CD4-positive, alpha-beta T cell treated with Interleukin-10 for 1 hour (primary cell): ENCODE measurements at places on chromosomes 5 and 9.
A peak's percentile ranks its signal among the peaks of the same experiment; 100 is the strongest.

- DNase-seq: peak; percentile 41
Observed at GRCh38 chr5:140114341-140115185, 654 bp downstream of the PURA start.

- peak; percentile 9 for DNase-seq
Observed at GRCh38 chr5:150653762-150654556, 7.1 kb upstream of the MYOZ3 start.

GRCh38 chr5:71586052-71586940, 844 bp upstream of the MCCC2 start:
- peak; percentile 41 for DNase-seq

DNA sequence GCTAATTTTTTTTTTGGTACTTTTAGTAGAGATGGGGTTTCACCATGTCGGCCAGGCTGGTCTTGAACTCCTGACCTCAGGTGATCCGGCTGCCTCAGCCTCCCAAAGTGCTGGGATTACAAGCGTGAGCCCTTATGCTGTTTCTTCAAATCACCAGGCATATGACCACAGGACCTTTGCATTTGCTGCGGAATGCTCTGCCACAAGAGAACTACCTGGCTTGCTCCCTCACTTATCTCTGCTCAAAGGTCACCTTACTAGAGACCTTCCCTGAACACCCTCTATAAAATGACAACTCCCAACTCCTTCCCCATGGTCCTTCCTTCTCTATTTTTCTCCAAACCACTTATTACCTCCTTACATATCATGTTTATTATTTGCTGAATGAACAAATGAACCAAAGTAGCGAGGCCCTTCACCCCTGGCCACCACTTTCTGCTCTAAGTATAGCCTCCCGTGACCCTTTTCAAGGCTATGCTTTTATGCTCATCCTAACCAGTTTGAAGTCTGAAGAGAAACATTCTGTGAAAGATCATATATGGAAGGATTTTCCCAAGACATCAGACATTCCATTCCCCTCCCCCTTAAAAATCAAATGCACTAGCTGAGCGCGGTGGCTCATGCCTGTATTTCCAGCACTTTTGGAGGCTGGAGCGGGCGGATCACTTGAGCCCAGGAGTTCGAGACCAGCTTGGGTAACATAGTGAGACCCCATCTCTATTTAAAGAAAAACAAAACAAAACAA, 1.3 kb downstream of the ZER1 start:
- DNase-seq: no peak

DNA sequence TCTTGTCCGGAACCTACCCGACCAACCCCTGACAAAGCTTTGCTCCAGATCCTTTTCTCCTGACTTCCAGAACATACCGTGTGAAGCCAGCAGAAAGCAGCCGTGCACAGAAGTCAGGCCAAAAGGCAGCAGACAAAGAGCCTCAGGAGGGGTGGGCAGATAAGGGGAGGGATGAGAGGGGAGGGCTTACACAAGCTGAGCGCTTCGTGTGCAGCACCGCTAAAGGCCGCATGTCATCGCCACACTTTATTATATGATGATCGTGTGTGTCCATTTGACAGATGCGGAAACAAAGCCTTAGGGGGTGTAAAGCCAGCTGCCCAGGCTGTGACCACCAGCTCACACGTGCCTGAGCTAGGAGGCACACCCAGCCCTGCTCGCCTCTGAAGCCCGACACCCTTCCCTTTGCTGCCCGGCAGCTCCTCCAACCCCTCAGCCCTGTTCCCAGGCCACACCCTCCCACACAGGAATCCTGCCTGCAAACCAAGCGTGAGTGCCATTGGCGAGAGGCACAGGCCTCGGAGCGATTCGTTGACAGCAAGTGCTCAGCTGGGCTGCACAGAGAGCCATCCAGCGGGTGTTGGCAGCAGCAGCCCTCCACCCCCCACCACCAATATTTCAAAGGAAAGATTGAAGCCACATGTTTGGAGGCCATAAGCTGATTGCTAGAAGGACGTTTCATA, 170.5 kb upstream of the SMIM23 start:
- DNase-seq: no peak

- no peak for DNase-seq
Observed at GRCh38 chr9:34310215-34310614, 18.9 kb downstream of the KIF24 start.

DNA sequence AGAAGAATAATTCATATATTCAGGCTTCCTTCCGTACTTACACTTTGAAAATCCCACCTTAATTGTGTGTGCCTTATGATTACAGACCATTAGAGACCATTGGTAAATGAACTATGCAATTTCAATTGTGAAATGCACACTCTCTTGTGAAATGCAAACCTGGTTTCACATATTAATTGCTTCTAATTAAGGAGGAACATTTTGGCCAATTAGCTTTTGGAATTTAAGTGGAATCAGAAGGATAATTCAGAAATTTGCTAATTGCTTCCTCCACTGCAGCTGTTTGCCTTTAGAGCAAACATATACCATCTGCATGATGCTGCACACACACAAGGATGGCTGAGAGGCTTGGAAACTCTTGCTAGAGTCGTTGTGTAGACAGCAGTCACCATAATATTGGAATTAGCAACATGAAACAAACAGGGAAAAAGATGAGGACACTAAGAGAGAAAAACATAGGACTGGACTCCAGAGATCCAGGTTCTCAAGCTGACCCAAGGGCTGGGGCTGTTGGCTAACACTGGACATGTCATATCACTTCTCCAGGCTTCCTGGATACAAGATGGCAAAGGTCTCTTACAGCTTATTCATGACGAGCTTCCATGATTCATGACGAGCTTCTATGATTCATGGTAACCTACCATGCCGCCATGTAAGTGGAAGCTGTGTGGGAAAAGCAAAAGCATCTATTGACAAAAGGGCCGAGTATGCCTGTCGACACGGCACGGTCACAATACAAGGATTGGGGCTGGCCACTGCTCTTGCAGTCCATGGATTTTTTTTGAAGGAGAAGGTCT, 78.0 kb downstream of the PTCH1 start:
- DNase-seq: no peak

DNA sequence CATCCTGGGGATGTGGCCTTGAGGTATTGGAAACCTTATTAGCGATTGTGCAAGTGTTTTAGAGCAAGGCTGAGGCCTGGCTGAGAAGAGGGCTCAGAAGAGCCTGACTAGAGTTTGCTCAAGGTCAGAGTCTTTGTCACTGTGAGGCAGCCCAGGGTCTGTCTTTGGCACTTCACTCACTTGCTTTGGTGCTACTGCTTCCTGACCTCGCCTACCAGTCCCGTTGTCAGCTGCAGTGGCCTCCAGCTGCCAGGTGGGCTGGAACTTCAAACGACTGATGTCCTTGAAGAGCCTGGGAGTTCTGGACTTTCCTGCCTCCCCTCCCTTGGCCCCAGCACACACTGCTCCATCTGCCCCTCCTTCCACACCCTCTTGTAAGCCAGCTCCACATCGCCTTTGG, 228.0 kb downstream of the SNX18 start:
- no peak for DNase-seq

- DNase-seq: no peak
Observed at GRCh38 chr9:131791542-131792254, 51.8 kb upstream of the RAPGEF1 start.

GRCh38 chr9:102106439-102106838, 368.0 kb upstream of the GRIN3A start:
- DNase-seq: no peak

GRCh38 chr5:62886603-62887315, 308.1 kb downstream of the LRRC70 start:
- DNase-seq: no peak

- DNase-seq: no peak
Observed at GRCh38 chr9:31605164-31605563, 779.3 kb upstream of the ACO1 start.

DNA sequence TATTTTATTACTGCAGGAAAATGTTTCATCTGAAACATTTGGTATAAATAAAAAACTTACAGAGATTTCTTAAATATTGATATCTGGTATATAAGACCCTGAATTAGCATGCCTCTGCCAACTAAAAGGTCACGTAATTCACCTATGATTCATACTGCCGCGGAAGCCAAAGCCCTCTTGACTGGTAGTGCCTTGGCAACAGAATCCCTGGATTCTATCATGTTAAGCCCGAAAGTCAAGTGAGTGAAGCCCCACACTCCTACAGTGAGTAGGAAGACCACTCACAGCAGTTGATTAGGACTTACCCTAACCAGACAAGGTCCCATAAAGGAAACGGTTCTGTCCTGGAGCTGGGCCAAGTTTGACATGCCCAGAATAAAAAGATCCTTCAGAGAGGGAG, 175.6 kb upstream of the NREP start:
- no peak for DNase-seq

DNA sequence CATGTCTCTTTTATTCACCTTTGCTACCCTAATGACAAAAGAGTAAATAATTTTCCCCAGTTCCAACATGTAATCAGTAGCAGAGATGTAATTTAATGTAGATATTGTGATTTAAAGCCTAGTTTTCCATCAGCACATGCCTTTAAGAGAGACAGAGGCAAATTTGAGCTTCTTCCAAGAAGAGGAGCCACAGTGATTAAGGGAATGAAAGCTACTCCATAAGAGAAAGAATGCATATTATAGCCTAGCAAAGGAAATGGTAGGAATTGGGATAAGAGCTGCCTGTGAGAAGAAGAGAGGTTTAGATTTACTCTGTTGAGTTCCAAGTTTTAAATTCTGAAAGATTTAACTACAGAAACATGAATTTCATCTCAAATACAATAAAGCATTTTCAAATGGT, 591.0 kb upstream of the DMAC1 start:
- DNase-seq: no peak

- no peak for DNase-seq
Observed at GRCh38 chr5:86070719-86071118, 547.0 kb upstream of the COX7C start.

GRCh38 chr9:89597711-89598362, 7.0 kb upstream of the GADD45G start:
- peak; percentile 66 for DNase-seq

DNA sequence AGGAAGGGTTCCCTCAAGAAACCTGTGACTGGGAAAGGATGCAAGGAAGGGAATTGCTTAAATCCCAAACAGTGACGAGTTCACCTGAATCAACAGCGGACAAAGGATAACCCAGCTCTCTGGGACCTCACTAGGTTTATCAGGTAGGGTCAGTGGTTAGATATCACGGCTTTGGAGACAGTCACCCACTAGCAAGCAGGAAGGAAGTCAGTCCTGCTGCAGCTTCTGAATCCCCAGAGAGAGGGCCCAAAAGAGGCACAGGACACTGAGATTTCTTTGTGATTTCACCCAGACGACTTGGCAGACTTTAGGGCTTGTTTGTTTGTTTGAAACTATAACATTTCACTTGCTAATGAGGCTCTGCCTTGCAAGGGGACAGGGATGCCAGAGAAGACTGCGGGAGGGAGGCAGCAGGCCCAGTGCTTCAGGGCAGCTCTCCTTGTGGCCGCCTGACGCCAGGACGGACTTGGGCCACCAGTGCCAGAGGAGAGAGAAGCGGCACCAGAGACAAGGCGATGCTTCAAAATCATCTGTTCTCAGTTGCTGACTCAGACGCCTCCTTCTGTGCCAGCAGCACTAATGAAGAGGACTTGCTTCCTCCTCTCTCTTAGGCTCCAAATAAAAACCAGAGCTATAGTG, 275.6 kb upstream of the SLC30A5 start:
- DNase-seq: no peak

- no peak for DNase-seq
Observed at GRCh38 chr5:170421826-170422225, 32.7 kb upstream of the KCNMB1 start.

- DNase-seq: no peak
Observed at GRCh38 chr9:100690438-100690837, 112.6 kb downstream of the CAVIN4 start.

- no peak for DNase-seq
Observed at GRCh38 chr9:37383876-37384746, 38.4 kb upstream of the GRHPR start.

- peak; percentile 44 for DNase-seq
Observed at GRCh38 chr9:68560071-68560844, 19.6 kb upstream of the TMEM252 start.

DNA sequence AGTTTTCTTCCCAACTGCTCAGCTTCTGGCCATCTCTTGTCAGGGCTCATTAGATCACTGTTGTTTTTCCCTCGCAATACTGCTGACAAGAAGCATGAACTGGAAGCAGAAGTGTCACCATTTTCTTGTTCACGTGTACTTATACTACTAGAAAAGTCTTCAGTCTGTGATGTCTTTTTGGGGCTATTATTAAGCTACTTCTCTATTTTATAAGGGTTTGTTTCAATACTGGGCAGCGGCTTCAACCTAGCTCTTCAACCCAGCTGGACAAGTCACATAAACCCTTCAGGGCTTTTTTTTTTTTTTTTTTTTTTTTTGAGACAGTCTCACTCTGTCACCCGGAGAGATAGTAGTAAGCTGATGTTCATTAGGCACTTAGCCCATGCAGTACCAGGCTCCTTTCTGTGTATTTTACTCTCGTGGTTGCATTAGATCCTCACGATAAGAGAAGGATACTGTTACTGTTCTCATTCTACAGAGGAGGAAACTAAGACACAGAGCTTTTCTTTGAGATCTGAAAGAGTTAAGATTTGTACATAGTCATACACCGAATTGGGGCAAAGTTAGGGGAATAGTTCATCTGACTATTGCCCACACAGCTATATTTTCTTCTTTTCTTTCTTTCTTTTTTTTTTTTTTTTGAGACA, 20.5 kb downstream of the RAPGEF1 start:
- no peak for DNase-seq

GRCh38 chr9:135192686-135193085, 105.2 kb downstream of the OLFM1 start:
- no peak for DNase-seq

DNA sequence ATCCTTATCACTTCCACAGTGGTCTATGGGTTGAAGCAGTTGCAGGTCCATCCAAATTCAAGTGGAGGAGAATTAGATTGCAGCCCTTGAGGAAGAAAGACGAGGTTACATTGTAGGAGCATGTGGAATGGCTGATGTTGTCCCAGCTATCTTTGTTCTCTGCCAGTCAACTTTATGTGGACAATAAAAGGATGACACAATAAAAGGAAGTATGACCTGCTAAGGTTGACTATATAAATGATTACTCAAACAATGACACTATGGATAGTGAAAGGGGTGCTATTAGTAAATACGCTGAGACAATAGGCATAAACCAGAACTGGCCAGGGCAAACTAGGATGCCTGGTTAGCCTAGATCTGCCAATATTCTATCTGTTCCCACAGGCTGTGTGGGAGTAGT, 12.8 kb upstream of the ZNF618 start:
- DNase-seq: no peak

- no peak for DNase-seq
Observed at GRCh38 chr9:129204840-129205239, 26.8 kb upstream of the IER5L start.

DNA sequence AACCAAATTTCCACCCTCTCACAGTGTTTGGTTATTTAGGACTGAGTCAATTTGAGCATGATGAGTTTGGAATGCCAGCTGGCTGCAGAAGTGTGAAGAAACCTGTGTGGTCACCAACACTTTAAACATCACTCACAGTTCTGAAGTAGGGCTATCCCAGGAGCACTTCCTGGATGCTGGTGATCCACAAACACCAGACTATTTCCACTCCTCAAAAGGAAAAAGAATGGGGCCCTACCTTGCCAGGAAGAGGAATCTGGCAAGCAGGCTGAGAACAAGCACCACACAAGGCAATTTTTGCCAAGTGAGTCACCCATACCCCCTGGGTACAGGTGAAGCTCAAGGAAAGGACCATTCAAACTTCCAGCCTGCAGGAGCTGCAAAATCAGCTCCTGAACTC, 294.2 kb upstream of the PTGER4 start:
- DNase-seq: no peak

GRCh38 chr9:32360983-32361673, 23.3 kb upstream of the ACO1 start:
- no peak for DNase-seq
